Endothelial cell of umbilical vein (primary cell): ENCODE measurements at places on chromosomes 6 and 20.
A peak's percentile ranks its signal among the peaks of the same experiment; 100 is the strongest.

DNA sequence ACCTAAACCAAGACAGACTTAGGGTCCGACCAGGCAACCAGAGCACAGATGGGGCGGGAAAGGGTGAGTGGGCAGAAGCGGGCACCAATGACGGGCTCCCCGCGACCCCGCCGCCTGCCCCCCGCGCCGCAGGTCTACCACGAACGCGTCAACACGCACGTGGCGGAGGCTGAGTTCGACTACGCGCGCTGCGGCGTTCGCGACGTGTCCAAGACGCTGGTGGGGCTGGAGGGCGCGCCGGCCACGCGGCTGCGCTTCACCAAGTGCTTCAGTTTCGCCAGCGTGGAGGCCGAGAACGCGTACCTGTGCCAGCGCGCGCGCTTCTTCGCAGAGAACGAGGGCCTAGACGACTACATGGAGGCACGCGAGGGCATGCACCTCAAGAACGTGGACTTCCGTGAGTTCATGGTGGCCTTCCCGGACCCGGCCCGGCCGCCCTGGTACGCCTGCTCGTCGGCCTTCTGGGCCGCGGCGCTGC lies 5.1 kb downstream of the TMEM151B start:
- no peak for DNase-seq

GRCh38 chr6:142943711-142944123 lies 1.3 kb downstream of the HIVEP2 start:
- peak; percentile 38 for DNase-seq

- DNase-seq: no peak
Measured at GRCh38 chr6:5041955-5042354, 38.1 kb upstream of the RPP40 start.

DNA sequence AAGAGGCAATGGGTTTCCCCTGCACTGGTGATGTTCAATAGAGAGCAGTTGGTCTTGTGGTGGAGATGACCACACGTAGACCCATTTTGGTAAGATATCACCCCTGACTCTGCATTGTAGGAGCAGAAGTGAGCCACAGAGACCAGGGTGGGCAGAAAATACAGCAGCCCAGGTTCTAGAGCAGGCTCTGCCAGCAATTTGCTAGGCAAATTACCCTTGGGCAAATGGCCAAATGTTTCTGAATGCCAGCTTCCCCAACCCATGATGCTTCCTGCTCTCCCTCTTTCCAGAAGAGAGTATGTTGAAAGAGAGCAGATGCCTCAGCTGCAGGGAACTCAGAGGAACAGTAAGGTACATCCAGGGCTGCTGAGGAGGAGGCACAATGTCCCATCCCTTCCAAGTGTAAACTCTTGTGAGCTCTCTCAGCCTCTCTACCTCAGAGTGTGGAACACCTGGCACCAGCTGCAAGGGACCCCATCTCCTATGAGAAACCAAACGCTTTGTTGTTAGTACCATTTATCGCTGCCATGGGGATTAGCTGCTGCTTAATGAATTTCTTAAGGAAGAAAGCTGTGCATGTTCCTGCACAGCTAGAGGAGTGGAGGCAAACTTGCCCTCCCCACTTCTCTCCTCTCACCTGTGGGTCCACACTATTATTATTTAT lies 317.5 kb upstream of the MOCS1 start:
- no peak for DNase-seq

DNA sequence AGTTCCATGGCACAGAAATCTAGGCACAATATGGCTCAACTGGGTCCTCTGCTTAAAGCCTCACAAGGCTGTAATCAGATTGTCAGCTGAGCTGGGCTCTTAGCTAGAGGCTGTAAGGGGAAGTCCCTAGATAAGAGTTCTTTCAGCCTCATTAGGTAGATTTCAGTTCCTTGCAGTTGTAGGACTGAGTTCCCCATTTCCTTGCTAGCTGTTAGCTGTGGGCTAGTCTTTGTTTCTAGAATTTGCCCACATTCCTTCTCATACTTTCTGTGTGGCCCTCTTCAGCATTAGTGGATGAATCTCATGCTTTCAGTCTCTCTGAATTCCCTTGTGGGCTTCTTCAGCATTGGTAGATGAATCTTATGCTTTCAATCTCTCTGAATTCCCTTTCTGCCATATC lies 71.0 kb upstream of the MRAP2 start:
- DNase-seq: no peak

- DNase-seq: no peak
Measured at GRCh38 chr6:52640916-52641315, 30.0 kb upstream of the TMEM14A start.

DNA sequence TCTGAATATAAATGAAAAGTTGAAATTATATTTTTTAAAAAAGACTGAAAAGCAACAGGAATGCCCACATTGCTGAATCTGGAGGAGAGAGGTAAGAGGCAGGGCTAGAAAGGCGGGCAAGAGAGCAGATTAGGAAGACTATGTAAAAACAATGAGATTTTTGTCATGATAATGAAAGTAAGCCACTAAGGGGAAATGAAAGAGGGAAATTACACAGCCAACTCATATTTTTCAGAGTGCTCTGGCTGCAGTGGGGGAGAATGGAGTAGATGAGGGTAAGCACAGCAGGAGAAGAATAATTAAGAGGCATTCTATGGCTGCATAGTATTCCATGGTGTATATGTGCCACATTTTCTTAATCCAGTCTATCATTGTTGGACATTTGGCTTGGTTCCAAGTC lies 281.9 kb downstream of the PKHD1 start:
- no peak for DNase-seq

DNA sequence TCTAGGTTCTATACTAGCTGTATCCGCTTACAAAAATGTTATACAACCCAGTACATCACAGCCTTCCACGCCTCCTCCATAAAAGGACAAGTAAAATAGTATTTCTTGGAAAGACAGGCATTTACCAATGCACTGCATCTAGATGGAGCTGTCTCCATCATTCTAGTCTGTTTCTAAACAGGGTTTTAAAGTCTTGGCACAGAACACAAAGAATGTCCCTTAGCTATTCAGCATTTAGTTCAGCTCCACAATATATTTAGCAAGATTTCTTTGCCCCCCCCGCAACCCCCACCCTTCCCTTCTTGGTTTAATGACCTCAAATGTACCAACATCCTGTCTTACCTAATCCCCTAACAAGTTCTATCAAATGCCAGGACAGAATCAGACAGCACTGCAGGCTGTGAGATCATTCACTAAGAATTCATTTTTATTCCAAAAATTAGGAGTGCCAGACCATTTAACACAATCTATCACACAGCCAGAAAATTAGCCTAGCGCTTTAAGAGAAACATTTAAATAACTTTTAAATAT lies 198.6 kb downstream of the BACH2 start:
- peak; percentile 33 for DNase-seq

DNA sequence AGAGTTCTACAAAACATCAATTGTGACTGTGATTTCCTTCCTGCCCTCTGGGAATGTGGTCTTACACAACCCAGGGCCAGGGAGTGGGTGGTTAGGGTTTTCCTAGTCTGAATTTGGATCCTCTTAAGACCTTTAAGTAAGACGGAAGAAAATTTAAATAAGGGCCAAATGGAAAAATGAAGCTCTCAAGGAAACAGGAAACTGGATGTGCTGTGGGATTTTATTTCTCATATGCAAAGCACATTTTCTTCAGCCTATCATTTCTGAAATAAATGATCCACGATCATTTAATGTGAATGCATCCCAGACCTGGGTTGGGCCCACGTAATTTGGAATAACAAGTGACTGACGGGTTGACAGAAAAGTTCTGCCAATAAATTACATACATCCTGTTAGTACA lies 243.6 kb downstream of the CLIC5 start:
- no peak for DNase-seq

GRCh38 chr6:169495601-169496000 lies 206.2 kb downstream of the WDR27 start:
- DNase-seq: no peak

DNA sequence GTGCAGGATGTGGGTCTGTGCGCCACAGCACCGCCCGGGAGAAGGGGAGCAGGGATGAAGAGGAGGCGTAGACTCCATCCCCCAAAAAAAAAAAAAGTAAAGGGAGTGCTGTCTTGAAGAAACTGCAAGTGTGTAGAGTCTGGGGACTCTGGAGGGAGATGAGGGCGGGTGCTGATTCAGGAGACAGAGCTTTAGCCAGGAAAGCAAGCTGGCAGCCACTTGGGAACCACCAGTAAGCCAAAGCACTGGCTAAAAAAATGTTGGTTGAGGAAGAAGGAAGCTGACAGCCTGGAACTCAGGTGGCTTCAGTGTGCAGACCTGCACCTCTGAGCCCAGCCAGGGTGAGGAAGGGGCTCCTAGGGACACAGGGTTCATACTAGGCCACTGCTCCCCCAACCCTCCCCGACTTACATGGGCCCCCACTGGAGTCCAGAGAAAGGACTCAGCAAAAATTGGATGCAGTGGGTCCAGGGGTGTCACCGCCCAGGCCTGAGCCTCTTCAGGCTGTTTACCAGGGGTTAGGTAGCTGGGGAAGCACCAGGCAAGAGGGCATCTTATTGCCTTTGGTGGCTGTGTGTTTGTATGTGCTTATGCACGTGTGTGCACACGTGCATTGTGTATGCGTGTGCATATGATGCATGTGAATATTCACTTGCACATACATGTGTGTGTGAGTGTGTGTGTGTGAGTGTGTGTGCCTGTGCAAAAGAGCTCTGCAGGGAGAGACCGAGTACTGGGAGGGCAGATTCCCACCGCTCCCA lies 153.5 kb upstream of the MLN start:
- no peak for DNase-seq

DNA sequence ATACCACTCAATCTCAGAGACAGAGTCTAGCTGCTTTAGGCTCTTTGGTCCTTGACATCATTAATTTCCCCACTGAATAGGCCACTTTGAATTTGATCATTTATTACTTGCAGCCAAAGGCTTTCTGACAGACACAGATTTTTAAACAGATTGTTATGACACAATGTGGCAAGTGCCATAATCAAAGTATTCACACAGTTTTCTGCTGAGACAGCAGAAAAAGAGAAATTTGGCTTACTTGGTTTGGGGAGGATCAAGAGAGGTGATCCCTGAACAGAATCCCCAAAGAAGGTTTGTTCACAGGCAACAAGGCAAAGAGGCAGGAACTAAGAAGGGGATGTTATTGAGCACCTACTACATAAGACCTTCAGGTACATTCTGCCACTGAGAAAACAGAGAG lies 138.0 kb upstream of the TOP1 start:
- DNase-seq: no peak

- no peak for DNase-seq
Measured at GRCh38 chr20:50536333-50536732, 26.1 kb downstream of the PTPN1 start.

DNA sequence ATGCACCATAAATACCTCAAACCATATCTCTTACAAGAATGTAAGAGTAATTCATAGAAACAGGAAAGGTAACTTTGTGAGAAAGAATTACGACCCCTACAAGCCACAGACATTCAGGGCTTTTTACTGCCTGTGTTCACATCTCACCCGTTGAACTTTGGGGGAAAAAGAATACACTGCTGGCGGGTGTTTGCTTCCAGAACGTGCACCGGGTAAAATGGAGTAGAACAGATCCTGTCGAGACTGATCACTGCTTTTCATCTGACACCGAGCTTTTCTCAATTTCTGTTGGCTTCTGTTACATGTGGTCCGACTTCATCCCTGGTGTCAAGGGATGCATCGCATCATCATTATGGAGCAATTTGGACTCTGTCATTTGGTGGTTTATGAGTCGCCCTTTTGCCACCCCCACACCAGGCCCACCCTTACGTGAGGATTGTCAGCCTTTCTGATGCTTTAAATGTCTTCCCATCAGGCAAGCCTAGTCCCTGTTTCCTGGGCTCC lies 219.2 kb upstream of the ZFP64 start:
- no peak for DNase-seq

GRCh38 chr6:136549300-136550044 lies 750 bp downstream of the MAP7 start:
- DNase-seq: no peak

GRCh38 chr20:35199740-35200139 lies 26.8 kb upstream of the MMP24 start:
- no peak for DNase-seq
